ENCODE measurements at places on chromosomes 5 and 9.
A peak's percentile ranks its signal among the peaks of the same experiment; 100 is the strongest.

- DNase-seq, result no peak
Observed at GRCh38 chr5:14447958-14448911, 133.4 kb upstream of the OTULINL start.

GRCh38 chr5:106258591-106259125, 1412.1 kb downstream of the EFNA5 start:
- DNase-seq, result no peak

GRCh38 chr9:76803083-76803482, 38.8 kb downstream of the PCA3 start:
- DNase-seq, result no peak

GRCh38 chr5:41835645-41836044, 34.6 kb downstream of the OXCT1 start:
- peak; percentile 25 for DNase-seq

DNA sequence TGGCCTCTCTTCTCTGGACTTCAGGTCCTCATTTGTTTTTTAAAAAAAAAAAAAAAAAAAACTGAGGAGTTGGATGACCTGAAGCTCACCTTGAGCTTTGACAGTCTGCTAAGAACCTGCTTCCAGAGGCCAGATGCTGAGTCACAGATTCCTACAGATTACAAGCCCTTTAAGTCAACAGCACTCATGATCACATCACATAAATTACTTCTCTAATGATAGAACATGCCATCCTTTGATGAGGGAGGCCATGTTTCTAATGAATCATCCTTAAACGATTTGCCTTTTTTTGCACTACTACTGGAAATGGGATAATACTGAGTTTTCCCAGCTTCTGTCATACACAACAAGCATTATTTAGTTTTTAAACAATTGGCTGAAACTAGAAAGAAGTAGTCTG, 34.2 kb upstream of the MYOT start:
- peak; percentile 55 for DNase-seq

DNA sequence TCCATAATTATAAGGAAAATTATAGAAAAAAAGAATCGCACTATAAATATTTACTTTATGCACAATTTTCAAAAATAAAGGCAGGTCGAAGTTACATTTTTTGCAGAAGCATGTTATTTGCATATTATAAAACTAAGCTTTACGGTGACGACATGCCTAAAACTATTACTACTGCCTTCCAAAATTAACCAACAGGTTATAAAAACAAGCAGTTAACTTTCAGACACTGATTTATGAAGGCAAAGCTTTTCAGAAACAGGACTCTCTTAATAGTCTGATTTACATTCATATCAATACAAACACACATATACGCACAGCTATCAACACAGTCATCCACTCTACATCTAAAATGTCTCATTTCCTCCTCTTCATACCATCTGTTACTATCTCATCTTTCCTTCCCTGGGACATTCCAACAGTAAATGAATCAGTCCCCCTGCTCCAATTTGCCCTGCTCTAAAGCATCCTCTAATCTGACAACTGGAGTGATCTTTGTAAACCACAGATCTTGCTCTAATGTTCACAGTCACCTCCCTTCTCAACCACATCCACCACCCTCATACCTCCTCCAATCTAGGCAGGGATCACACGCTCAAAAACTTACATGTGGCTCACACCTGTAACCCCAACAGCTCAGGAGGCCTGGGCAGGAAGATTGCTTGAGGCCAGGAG, 21.6 kb downstream of the FBXW11 start:
- DNase-seq, result no peak

DNA sequence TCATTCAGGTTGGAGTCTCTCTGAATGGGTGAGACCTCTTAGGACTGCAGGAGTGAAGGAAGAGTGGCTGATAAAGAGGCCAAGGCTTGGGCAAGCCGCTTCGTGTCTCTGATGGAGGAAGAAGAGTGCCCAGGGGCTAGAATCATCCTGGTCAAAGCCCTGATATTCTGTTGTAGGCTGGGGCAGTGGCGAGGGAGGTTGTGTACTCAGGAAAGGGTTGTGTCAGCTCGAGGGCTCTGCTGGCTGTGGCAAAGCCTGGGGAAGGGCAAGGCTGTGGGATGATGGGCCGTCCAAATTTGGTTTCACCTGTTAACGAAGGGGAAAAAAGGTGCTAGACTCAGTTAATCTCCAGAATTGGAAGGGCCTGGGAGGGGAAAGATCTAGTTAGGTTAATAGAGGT, 2.4 kb upstream of the TRMT10B start:
- DNase-seq, result no peak

GRCh38 chr9:74044844-74045243, 452.3 kb upstream of the RORB start:
- DNase-seq, result no peak

GRCh38 chr5:171250738-171251137, 58.3 kb upstream of the TLX3 start:
- DNase-seq, result no peak

GRCh38 chr5:27996665-27997064, 958.3 kb upstream of the CDH9 start:
- no peak for DNase-seq

DNA sequence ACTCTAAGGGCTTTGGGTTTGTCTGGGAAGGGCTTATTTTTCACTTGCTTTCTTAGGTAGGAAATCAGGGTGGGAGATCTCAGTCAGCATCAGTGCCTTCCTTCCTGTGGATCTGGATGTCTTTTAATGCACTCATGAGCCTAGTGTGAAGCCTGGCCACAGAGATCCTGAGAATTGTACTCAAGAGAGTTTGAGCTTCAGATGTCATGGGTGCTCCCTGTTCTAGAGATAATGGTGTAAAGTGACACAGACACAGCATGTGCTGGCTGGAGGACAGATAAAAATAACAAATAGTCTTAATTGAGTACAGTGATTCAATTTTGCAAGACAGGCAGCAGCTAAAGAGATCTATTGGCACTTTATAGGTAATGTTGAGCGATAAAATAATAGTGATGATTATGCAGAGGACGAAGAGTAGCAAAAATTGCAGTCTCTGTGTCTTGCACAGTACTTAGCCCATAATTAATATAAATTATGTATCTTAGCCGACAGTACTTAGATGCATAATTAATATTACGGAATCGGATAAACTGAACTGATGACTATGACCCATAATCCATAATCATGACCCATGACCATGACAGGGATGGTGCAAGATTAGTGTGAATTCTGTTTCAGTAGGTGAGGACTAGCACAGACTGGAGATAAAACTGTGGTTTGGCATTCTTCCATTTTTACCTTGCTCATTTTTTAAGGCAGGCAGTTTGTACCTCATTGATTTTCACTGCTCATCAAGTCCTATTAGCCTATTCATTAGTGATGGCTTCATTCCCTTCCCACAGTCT, 408.7 kb upstream of the PIK3R1 start:
- no peak for DNase-seq

- DNase-seq, result no peak
Observed at GRCh38 chr5:19001539-19001938, 986.5 kb downstream of the CDH18 start.

DNA sequence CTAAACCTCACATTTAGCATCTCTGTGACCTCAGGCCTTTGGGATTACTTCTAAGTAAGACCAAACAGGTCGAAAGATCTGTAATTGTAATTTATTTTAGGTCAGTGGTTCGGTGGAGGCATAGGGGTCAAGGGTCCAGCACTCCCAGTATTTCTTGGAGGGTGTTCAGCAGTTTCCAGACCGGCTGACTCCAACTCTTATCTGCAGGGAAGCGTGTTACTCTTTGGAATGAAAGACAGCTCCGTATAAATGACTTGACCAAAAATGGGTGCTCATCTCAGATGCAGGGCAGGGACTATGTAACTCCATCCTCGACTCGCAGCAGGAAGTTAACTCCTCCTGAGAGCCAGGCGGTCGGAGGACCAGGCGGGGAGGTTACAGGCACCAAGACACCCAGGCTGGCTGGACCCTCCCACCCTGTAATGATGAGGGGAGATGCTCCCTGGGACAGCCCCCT, 620 bp upstream of the VPS13A start:
- DNase-seq, result no peak

DNA sequence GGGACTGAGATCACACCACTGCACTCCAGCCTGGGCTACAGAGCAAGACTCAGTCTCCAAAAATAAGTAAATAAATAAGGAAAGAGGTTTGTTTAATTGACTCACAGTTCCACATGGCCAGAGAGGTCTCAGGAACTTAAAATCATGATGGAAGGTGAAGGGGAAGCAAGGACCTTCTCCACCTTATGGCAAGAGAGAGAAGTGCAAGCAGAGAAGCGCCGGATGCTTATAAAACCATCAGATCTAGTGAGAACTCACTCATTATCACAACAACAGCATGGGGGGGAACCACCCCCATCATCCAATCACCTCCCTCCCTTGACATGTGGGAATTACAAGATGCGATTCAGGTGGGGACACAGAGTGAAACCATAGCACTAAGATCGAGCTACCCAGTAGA, 22.8 kb upstream of the RGMB start:
- no peak for DNase-seq

- DNase-seq, result no peak
Observed at GRCh38 chr5:113050721-113051382, 74.3 kb downstream of the DCP2 start.

DNA sequence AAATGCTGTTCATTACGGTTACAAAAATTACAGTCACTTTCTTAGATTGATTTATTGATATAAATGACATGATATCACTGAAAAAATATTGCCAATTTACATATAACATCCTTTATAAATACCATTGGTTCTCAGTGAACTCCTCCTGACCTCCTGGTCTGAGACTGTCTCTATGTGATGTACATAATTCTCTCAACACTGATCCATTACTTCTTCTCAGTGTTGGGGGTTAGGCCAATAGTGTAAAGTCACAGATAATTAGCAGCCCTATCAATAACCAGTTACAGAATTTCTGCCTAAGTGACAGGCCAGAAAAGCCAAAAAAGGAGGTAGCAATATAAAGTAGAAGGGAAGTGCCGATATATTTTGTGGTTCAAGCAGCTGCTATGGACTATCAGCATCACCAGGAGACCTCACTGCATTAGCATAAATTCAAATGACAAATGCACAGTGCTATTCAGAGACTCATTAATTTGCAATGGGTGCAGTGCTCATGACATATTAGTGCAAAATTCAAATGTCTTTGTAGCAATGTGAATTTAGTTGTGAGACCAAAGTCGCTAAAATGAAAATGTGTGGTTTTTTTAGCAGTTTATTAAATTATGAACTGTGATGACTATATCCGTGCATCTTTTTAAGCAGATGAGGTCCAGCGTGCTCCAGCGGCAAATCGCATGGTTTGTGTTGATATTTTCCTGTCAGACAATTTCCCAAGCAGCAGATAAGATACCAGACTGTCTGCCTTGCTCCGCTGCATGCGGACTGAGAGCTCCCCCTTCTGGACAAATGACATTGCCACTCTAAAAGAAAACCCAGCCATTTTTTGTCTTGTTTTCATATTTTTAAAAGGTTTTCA, 144.6 kb downstream of the CETN3 start:
- DNase-seq, result peak; percentile 59

GRCh38 chr5:151243564-151243963, 9.4 kb upstream of the GM2A start:
- DNase-seq, result no peak

- DNase-seq, result no peak
Observed at GRCh38 chr5:124289130-124289529, 457.3 kb downstream of the ZNF608 start.

DNA sequence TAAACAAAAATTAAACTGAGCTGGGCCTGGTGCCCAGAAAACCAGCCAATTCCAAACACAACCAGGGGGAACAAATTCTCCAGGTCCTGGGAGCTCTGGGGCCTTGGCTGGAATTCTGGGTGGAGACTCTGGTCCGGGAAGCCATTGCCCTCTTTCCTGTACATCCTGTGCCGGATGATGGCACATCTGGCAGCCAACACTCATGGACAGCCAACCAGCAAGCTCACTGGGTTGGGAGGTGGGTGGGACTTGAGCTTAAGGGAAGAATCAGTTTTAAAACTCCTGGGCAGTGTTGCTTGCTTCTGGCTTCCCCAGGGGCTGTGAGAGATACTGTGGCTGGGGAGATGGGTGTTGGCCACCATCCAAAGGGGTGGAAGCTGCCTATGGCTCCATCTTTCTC, 56.1 kb downstream of the PCDH1 start:
- DNase-seq, result peak; percentile 54

DNA sequence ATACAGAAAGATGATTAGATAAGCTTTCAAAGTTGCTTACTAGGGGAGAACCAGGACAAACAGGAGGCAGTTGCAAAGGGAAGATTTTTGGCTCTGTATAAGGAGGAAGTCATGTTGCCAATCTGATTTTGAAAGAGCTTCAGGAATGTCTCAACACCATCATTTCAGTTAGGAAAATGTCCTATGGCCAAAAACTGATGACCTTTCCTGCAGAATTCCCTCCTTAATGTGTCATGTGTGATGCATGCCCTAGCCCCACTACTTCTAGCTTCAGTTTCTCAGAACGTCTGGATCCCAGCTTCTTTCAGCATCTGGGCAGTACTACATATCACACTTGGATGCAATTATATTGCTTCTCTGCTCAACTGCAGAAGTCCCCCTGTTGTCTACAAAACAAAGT, 211.5 kb upstream of the NREP start:
- DNase-seq, result no peak

DNA sequence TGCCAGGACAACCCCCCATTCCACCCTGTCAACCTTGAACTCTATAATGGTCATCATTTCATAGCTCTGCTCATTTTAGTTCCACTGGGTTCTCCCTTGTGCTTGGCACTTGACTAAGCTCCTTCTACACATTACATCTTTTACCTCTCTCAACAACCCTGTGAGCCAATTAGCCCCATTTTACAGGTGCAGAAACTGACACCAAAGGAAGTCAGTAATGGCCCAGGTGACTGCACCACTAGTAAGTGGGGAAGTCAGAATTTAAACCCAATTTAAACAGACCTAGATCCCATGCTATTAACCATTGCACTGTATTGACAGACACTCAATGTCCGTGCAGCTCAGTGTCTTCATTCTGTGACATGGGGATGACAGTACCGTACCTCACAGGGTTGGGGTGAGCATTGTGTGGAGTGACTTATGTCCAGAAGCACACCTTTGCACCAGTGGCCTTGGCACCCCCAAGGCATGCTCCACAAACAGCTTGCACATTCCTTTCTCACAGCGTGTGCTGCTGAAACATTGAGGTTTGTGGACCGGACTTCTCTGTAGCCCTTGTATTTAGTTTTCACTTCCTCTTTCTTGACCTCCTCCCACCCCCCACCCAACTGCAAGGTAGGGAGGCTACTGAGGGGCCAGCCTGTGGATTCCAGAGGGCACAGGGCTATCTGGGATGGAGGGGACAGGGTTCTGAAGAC, 23.1 kb downstream of the IRF1 start:
- no peak for DNase-seq
